Activated naive CD8-positive, alpha-beta T cell treated with anti-CD3 and anti-CD28 coated beads, Interleukin-2, amount 10 ng/mL, durations not matched to agents 7 days and 5 days (primary cell): ENCODE measurements at places on chromosomes 5 and 9. TPM values are rescaled to one million over a fixed set of nuclear protein-coding genes. Genes with fewer than 3 reads are reported as not detected.
A peak's percentile ranks its signal among the peaks of the same experiment; 100 is the strongest.

The C5orf52 gene
- total RNA-seq, result not detected

The SVEP1 gene
- not detected for total RNA-seq

The SLC36A2 gene
- not detected for total RNA-seq

The OR1J2 gene
- total RNA-seq, result not detected

The NFIB gene
- total RNA-seq, result not detected

The ZBTB26 gene
- 8.3 TPM for total RNA-seq

The ITGA2 gene
- 2.0 TPM for total RNA-seq

The PAEP gene
- total RNA-seq, result not detected

The PTPRD gene
- not detected for total RNA-seq

The GLDC gene
- not detected for total RNA-seq

DNA sequence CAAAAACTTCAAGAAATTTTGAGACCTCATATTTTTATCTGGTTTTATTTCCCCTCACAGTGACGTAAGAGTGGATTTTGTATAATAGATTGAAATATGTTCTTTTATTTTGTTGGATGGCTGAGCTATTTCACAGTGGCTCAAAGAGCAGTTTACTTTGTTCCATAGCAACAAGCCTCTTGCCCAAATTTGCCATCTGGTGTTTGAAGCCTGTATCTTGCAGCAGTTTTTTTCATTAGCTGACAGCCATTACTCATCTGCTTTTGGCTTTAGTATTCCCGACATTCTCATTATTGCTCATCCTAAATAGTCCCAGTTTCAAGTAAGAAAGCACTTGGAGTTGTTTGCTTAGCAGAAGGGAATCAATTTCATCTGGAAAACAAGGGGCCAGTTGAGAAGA is 36.3 kb downstream of the GDA start:
- DNase-seq, result no peak

DNA sequence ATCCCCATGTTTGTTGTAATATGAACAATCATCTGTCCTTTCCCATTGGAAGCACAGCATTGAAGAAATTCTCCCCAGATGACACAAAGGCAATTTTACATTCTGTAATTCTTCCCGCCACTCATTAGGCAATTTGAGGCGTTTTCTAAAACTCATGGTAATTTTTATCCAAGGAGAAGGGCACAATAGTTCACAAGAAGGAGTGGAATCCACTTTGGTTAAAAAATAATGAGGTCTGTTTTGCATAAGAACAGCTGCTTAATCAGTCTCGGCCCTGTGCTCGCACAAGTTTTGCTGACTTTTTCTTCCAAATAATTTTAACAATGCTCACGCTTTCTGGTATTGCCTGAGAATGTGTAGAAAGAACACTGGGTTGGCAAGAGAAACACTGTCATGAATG is 94.0 kb downstream of the CAVIN4 start:
- no peak for DNase-seq

- no peak for DNase-seq
These were observed 595.0 kb downstream of the CDH12 start for GRCh38 chr5:22258139-22258538.

- no peak for DNase-seq
These were observed 116.1 kb downstream of the TMEM174 start for GRCh38 chr5:73288803-73289720.

- DNase-seq, result no peak
These were observed 5.9 kb downstream of the SURF4 start for GRCh38 chr9:133369933-133370332.

- no peak for DNase-seq
These were observed 125.0 kb downstream of the LHFPL2 start for GRCh38 chr5:78523314-78524193.

- no peak for DNase-seq
These were observed 140.3 kb downstream of the OLFM1 start for GRCh38 chr9:135227641-135228251.

DNA sequence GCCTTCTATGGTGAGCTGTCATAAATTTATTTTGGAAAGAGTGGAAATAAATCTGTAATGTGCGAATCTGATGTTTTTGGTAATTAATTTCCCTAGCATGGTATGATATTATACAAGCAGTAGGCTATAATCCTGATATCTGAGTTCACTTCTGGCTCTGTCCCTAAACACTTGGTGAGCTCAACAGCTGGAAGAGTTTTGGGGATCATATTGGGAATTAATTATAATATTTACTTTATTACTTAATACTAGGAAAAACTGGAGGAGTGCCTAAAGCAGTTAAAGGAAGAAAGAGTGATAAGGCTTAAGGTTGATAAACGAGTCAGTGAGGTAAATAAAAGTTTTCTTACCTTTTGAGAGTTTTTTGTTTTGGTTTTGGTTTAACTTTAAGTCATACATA is 26.8 kb downstream of the CEP78 start:
- DNase-seq, result no peak

DNA sequence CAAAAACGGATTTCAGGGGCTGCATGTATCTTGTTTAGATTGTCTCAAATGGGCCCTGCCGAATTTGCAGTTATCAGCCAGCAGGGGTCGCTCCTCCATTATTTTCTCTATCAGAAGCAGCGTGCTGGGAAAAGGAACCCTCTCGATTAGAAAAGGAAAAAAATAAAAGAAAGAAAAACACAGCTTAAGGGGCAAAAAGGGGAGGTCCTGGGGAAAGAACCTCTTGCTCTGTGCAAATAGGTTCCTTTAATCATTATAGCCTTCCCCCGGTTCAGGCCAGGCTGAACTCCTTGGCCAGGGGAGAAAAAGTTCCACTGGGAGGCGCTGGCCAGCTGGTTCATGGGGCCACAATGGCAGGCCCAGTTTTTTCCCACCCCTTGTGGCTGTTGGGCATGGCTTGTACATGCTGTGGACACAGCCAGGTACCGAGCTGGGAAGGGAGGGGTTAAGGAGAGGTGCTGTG is 25.0 kb upstream of the CAPSL start:
- no peak for DNase-seq

- DNase-seq, result peak; percentile 12
These were observed 134.4 kb upstream of the IER5L start for GRCh38 chr9:129312251-129313122.

- no peak for DNase-seq
These were observed 568.7 kb upstream of the KLF4 start for GRCh38 chr9:108058135-108058814.

- no peak for DNase-seq
These were observed 996.3 kb downstream of the TAF11L14 start for GRCh38 chr5:18630458-18631045.

DNA sequence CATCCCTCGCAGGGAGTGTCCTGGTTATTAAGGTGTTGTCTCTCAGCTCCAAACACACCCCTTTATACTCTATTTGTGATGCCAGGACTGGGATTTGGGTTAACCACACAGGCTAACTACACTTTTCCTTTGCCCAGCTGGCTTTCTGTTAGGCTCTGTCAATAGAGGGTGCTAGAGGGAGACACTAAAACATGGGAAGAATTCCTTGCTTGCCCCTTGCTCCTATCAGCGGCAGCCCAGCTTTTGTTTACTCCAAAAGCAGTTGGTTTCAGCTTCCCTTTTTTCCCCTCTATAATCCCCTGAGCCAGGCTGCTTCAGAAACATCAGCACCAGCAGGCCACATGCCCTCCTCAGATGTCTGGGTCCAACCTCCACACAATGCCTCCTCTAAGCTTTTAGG is 297.1 kb downstream of the KCTD16 start:
- DNase-seq, result no peak

DNA sequence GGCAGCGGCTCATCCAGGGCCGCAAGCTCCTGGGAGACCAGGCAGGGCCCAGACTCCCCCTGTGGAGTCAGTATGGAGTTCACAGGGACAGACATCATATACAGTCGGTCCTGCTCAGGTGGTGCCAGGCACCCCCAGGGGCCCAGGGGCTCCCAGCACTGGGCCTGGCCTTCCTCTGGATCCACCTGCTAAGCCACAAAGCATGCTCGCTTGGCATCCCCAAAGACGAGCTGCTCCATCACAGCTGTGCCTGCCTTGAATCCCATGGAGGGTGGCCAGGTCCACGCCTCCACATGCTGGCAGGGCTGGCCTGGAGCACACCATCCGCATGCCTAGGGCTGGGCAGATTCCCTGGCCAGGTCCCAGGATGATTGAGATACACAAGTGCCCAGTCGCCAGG is 4.6 kb downstream of the BICD2 start:
- no peak for DNase-seq
